ENCODE measurements at places on chromosomes 7 and 10.

GRCh38 chr7:21902240-21902639 lies 43.5 kb downstream of the CDCA7L start:
- DNase-seq = no peak

- no peak for DNase-seq
Measured at GRCh38 chr10:72030762-72031543, 57.4 kb downstream of the SPOCK2 start.

DNA sequence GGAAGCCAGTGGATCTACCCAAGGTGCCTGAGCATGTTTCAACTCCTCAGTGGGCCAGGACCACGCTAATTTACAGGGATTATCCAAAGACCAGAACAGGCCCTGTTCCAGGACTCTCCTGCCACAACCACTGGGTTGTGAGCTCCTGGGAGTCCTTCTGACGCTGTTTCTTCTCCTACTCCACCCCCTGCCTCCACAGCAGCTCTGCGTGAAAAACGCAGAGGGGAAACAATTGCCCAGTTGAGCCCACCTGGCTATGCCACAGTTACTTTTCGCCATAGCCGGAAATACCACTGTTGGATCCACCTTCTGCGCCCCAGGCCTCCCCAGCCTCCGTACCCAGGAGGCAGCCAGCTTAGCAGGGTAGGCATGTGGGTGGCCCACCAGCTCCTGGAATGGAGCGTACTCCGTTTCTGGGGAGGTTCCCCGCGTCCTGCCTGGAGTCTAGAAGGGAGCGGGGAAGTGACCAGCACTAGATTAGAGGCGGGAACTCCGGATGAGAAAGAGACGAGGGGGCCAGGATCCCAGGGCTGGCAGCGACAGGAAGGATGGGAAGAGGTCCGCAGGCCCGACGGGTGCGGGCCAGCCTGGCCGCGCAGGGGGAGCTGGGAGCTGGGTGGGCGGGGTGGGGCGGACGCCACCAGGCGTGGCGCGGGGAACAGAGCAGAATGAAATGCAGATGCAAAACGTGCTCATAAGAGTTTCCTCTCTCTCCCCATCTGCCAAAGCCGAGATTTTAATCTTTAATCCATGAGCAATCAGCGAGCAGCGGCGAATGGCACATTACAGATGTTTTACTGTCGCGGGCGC lies 32.1 kb upstream of the PAX2 start:
- DNase-seq = no peak

DNA sequence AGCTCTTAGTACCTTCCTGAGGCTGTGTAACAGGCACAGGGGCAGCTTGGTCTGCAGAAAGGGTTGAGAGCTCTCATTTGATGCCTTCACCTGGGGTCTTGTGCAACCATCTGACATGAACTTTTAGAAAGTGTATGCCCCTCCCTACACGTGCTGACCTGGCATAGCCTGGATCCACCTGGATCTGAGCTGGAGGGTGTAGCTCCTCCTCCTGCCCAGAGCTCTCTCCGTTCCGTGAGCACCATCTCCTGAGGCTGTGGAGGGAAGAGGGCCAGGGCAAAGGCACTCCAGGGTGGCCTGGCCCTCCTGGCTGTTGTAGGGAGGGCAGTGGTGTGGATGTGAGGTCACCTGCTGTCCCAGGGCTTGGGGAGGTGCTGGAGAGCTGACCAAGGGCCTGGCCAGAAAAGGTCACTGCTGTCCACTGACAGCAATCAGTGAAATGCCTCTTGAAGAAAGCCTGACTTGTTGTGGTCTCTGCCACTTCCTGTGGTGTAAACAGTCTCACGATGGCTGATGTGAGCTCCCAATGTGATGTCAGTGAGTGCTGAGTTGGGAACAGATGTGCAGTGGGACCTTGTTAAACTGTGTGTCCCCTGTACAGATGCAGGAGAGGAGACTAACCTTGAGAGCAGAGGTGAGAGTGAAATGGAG lies 23.0 kb downstream of the AMZ1 start:
- no peak for DNase-seq

- DNase-seq = no peak
Measured at GRCh38 chr10:102324061-102324460, 71.4 kb upstream of the NFKB2 start.

All from activated gamma-delta T cell (primary cell).